ENCODE measurements at places on chromosomes 1 and 21.

GRCh38 chr1:10734962-10735544 is 61.4 kb downstream of the CASZ1 start:
- DNase-seq = no peak
- H3K27ac ChIP-seq = no peak overlapping the region
- H3K4me1 ChIP-seq = peaks cover 15% of the 10 kb centered on the region
- no peak overlapping the region for H3K4me3 ChIP-seq

GRCh38 chr1:165842671-165843129 is 15.3 kb downstream of the UCK2 start:
- no peaks in the 10 kb centered on the region for H3K36me3 ChIP-seq
- H3K4me3 ChIP-seq = no peak overlapping the region
- DNase-seq = no peak
- no peaks in the 10 kb centered on the region for H3K4me1 ChIP-seq
- H3K27me3 ChIP-seq = no peaks in the 10 kb centered on the region
- H3K27ac ChIP-seq = no peak overlapping the region

GRCh38 chr1:93537396-93537795 is 89.5 kb downstream of the FNBP1L start:
- no peak overlapping the region for H3K4me3 ChIP-seq
- no peaks in the 10 kb centered on the region for H3K36me3 ChIP-seq
- H3K27me3 ChIP-seq = no peaks in the 10 kb centered on the region
- no peaks in the 10 kb centered on the region for H3K4me1 ChIP-seq

DNA sequence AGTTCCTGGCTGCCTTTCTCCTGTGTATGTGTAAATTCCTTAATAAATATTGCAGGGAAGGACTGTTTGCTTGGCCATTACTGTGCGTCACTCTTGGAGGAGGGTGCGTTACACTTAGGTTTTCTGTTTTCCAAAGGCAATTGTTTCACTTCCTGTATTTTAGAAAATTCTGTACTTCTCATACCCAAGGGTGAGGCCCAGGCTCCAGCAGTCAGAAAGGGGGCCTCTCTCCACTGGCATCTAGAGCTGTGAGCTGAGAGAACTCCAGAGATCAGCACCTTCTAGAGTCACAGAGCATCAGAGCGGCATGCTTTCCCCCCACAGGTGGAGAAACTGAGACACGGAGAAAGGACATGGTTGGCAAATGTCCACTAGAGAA is 27.0 kb upstream of the ZFP69B start:
- H3K4me1 ChIP-seq = no peaks in the 10 kb centered on the region
- H3K36me3 ChIP-seq = no peaks in the 10 kb centered on the region
- H3K27ac ChIP-seq = no peak overlapping the region
- DNase-seq = no peak

GRCh38 chr21:42038826-42039425 is 28.8 kb upstream of the ZBTB21 start:
- H3K27me3 ChIP-seq = no peaks in the 10 kb centered on the region
- no peaks in the 10 kb centered on the region for H3K4me1 ChIP-seq
- H3K4me3 ChIP-seq = no peak overlapping the region
- no peak for DNase-seq
- H3K27ac ChIP-seq = no peak overlapping the region

GRCh38 chr21:27035791-27036190 is 68.9 kb upstream of the ADAMTS5 start:
- H3K27me3 ChIP-seq = no peaks in the 10 kb centered on the region
- no peak for DNase-seq
- no peaks in the 10 kb centered on the region for H3K36me3 ChIP-seq
- H3K27ac ChIP-seq = no peak overlapping the region
- H3K4me1 ChIP-seq = no peaks in the 10 kb centered on the region
